ENCODE measurements at places on chromosomes 12 and 14.
A peak's percentile ranks its signal among the peaks of the same experiment; 100 is the strongest.

GRCh38 chr14:78450669-78451318 lies 280.6 kb downstream of the NRXN3 start:
- no peak for DNase-seq

DNA sequence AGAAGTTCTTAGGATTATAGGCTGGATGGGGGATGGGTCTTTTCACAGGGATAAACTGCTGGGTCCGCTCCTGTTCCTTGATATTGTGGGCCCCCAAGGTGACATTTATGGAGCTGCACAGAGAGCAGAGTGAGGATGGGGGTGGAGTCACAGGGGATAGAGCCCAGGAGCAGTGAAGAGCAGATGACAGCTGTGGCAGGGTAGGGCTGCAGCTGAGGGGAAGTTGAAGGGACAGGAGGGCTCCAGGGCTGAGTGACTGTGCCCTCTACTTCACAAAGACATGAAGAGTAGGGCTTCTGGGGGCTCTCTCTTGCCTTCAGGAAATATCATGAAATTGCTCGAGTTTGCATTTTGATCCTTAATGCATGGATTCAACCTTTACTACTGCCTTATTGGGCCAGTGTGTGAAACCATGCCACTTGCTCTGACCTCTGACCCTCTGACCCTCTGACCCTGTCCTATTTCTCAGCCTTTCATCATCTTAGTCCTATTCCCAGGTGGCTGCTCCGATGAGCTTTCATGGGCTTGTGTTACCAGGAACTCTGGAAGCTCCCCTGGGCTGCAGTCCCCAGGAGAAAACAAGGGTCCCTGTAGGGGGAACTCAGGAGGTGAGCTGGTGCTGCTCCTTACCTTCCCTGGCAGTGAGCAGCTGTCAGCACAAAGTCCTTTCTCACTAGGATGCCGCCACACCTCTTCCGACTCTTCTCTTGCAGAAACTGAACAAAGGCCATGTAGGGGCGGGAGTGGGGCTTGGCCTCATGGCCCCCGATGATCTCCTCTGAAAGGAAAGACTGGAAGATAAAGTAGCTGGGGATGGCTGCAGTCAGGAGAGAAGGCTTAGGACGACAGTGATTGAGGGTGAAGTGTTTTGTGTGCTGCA lies 1.6 kb downstream of the GZMH start:
- DNase-seq = no peak

DNA sequence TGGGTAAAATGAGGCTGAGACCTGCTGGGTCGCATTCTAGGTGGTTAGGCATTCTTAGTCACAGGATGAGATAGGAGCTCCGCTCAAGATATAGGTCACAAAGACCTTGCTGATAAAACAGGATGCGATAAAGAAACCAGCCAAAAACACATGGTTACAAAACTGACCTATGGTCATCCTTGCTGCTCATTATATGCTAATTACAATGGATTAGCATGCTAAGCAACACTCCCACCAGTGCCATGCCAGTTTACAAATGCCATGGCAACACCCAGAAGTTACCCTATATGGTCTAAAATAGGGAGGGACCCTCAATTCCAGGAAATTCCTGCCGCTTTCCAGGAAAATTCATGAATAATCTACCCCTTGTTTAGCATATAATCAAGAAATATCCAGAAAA lies 132.4 kb downstream of the BRMS1L start:
- DNase-seq = no peak

GRCh38 chr14:92534932-92535643 lies 21.5 kb downstream of the RIN3 start:
- no peak for DNase-seq

GRCh38 chr12:124406043-124406442 lies 111.2 kb downstream of the RFLNA start:
- DNase-seq = no peak

DNA sequence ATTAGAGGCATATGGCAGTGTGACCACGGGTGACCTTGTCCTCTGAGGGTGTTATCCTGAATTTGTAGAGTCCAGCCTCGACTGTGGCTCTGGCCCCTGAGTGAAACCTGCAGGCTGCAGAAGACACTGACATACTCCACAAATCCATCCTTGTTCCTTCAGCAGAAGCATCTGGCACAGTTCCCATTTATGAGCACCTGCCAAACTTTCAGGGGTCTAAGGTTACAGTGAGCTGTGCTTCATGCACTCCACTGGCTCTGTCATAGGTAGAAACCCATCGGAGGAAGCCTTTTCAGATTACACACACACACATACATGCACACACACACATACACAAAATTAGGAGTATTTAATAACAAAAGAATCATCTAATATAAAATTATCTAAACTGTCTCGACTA lies 13.6 kb upstream of the NUAK1 start:
- no peak for DNase-seq

GRCh38 chr12:114400925-114401324 lies 5.0 kb downstream of the TBX5 start:
- DNase-seq = no peak

DNA sequence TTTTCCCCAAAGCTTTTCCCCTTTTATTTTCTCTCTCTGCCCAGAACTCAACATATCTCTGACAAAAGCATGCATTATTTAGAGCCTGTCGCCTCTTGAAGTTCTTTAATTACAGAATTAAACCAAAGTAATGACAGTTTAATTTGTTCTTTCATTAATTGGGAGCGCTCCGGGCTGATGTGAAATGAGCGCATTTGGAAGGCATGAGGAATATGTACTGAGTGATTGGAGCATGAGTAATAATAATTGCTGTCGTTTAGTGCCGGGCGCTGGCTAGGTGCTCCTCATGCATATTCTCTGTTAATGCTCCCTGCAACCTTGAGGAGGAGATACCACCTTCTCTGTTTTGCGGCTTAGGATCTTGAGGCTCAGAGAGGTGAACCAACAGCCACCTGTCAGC lies 120.5 kb downstream of the SLC25A47 start:
- DNase-seq = no peak

DNA sequence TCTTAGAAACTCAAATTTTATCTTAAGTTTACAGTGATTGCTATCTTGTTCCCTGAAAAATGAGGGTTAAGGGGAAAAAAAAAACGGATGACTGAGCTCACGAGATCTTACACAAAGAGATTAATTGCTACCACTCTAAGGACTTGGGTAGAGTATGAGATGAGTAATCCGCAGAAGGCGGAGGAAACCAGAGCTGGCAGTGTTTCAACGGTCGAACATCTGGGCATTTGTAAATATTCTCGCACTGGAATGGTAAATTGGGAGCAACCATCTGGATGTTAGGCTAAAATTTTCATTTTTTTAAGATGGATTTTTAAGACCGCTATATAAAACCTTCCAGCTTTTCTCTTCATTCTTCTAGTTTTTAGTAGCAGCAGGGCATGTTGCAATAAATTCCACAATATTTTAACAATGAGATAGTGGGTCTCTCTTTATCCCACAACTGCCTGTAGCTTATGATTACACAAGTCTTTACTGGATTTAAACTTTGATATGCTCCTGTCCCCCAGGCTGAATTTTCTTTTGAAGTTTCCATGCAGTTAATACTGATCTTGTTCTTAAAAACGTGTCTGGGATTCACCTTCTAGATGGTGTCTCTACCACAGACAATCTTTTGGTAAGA lies 1324.1 kb downstream of the AACS start:
- DNase-seq = no peak

- DNase-seq = no peak
These were observed 300.7 kb upstream of the MDGA2 start for GRCh38 chr14:47976139-47976538.

GRCh38 chr14:68135566-68135965 lies 316.0 kb downstream of the RAD51B start:
- no peak for DNase-seq

DNA sequence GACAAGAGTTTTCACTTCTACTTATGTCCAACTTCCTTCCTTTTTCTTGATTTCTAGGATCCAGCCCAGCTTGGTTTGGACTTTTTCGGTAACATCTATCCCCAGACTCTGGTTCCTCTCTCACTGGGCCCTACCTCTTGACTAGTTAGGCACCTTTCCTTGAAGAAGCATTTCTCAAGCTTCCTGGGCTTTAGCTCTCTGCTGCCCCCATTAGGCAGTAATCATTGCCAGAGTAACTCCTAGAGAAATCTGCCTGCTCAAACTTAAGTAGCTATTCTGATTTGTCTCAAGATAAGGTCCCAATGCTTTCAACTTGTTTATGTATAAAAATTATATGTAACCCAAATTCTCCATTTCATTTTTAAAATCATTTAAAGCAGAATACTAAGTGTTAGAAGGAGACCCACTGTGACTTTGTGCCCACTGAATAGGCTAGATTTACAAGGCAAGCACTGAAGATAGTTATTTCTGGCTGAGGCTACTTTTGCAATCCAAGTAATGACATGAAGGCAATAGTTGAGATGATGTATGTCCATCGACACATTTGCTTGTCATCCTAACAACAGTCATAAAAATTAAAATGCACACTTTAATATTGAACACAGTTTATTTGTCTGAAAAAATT lies 275.0 kb upstream of the G2E3 start:
- DNase-seq = peak; percentile 4

DNA sequence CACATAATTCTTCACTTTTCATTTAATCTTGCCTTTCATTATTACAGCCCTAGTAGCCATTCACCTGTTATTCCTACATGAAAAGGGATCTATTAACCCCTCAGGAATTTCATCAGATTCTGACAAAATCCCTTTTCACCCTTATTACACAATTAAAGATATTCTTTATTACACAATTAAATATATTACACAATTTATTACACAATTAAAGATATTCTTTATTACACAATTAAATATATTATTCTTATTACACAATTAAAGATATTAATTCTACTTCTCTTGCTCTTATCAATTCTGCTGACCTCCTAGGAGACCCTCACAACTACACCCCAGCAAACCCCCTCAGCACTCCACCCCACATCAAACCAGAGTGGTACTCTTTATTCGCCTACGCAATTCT lies 77.1 kb downstream of the SINHCAF start:
- DNase-seq = no peak

DNA sequence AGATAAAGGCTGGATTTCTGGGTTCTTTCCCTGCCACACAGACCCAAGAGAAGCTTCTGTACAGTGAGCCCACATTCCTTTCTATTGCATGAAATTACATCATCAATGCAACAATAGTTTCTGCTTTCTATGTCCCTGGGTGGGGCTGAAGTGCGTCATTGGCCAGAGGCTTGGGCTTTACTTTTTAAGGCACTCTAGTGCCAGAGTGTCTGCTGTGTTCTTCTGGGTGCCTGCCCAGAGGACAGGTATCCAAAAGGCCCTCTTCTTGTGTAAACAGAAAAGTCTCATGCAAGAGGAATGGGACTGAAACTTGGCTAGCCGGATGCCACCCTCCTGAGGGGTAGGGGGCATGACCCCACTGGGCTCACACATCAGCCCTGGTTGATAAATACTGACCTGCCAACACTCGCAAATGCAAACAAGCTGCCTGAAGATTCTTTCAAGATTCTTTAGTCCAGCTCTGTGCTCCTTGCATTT lies 5.9 kb downstream of the KRT86 start:
- peak; percentile 98 for DNase-seq

GRCh38 chr12:12909995-12910420 lies 18.6 kb downstream of the GPRC5A start:
- DNase-seq = no peak

DNA sequence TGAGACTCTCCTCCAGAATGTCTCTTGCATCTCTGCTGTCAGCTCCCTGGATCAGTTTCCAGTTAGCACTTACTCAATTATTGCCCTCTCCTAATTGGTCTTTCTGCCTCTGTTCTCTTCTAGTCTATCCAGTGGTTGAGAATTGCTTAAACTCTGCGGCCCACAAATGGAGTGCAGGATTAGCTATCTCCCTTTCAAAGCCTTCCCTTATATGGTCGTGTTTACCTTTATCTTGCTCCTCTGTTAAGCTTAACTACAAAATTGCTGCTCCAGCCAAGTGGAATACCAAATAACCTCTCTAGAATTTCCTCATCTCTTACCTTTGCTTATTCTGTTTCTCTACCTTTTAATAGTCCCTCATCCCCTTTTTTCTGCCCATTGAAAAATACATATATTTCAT lies 132.7 kb downstream of the NRXN3 start:
- no peak for DNase-seq

DNA sequence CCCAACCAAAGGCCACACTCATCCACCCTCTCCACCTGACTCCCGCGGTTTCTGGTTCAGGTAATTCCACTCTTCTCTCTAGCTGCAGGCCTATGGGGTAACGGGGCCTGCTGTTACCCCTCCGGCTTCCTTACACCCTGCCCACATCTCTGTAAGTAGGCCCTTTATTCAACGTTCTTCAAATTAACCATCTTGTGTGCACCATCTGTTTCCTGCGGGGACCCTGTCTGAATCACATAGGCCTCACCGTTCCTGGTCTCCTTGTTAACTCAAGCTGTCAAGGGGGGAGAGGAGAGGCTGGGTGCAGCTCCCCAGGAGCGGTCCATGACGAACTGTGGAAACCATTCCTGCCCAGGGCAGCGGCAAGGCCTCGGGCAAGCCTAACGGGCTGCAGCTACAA lies 9.3 kb upstream of the DLK1 start:
- DNase-seq = no peak

- peak; percentile 27 for DNase-seq
These were observed 256.9 kb downstream of the SYT1 start for GRCh38 chr12:79121486-79121885.

DNA sequence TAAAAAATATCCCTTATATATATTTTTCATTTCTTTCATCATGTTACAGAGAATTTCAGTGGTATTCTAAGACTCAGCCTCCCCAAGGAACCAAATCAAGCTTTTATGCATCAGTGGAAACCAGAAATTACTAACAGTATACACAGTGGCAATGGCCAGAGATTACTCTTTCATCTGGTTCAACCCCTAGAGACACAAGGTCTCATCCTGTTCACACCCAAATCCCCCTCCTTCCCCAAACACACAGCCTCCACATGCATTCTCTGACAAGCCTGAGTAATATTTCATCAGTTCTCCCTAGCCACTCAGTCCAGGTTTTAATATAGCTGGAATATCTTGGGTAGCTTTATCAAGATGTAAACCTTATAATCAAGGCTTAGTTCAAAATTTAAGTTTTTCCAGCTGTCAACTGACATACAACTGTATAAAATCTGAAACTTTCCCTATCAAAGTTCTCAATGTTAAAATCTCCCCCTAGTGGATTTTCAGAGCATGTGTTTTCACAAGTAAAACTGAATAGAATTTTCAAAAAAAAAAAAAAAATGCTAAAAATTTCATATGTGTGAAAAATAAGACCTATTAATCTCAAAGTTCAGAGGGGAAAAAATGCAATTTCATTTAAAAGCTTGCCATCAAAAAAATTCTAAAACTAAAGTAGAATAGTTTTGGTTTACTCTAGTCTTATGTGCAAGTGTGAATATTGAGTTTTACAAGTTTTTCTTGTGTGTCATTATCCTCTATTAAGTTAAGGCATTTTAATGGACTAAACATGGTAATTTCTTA lies 10.5 kb upstream of the SSTR1 start:
- peak; percentile 23 for DNase-seq

DNA sequence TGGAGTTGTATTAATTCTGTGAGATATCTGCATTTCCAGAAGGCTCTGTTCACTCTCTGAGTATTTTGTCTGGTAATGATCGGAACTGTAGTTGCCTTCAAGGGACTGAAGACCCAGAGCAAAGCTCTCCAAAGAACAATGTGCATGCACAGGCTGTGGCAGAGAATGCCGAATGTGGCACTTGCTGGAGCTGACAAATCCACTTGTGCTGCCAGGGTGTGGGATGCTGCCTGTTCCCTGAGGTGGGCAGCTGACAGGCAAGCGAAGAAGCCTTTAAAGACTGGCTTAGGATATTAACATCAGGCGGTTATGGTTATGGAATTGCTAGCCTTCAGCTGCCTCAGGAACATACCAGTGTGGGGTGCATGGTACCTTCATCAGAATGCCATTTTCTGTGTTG lies 419.9 kb upstream of the ATP2B1 start:
- DNase-seq = no peak

Data from Caki2 (cell line).